ENCODE measurements at places on chromosomes 4 and X. TPM values are rescaled to one million over a fixed set of nuclear protein-coding genes. Genes with fewer than 3 reads are reported as not detected.

The TEX13C gene
- not detected for total RNA-seq

The BEX5 gene
- total RNA-seq, result 1.7 TPM

The CTSO gene
- total RNA-seq, result 3.5 TPM

The F9 gene
- not detected for total RNA-seq

The NAT8L gene
- total RNA-seq, result 2.0 TPM

The AKAP14 gene
- not detected for total RNA-seq

The ATP8A1 gene
- 22.1 TPM for total RNA-seq

The UBE2A gene
- total RNA-seq, result 67.8 TPM

The CRMP1 gene
- total RNA-seq, result 0.66 TPM

The P2RY4 gene
- 0.20 TPM for total RNA-seq

The LEF1 gene
- 173 TPM for total RNA-seq

The SMIM10 gene
- 0.41 TPM for total RNA-seq

The SASH3 gene
- 199 TPM for total RNA-seq

The EIF2S3 gene
- total RNA-seq, result 178 TPM

The BMX gene
- not detected for total RNA-seq

The POU3F4 gene
- total RNA-seq, result not detected

The VSIG4 gene
- total RNA-seq, result not detected

The NMU gene
- not detected for total RNA-seq

The TMPRSS11F gene
- not detected for total RNA-seq

The RBMXL3 gene
- not detected for total RNA-seq

The NPY2R gene
- not detected for total RNA-seq

The SLC6A8 gene
- 1.0 TPM for total RNA-seq

The ZIC3 gene
- total RNA-seq, result not detected

The NLRP2B gene
- not detected for total RNA-seq

Measured in T-helper 2 cell treated with Interferon-gamma antibody and Interleukin-4, amounts not matched to agents 100 ng/mL and 5 ng/mL, for 36 hours (primary cell).